Activated naive CD4-positive, alpha-beta T cell treated with Interleukin-2 at 50 U/mL for 16 hours (primary cell): ENCODE measurements at places on chromosomes 11 and 22.

DNA sequence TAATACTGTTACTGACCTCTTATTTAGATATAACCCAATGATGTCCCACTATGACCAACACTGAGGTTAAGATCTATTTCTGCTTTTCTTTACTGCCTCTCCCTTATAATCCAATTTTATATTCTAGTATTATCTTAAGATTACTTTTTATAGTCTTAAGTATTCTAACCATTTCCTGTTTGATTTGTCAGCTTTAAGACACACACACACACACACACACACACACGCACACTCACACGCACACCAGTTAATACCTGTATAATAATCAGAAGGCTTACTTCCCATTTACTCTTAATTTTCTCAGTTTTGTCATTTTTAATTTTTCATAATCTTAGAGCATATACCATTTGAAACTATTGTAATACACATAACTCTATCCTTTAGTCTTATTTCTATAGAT lies 226.0 kb upstream of the C11orf87 start:
- DNase-seq = no peak

DNA sequence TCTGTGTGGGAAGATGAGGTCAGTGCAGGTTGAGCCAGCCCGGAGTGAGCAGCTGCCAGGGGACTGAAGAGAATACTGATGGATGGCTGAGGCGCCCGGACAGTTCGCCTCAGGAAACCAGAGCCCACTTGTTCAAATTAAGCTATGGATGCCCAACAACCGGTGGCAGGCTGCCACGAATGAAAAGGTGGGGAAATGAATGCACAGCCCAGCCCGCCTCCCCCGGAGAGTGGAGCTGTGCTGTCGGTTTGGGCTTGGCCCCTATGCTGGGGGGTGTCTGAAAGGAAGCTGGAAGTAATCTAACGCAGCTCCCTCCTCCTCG lies 21.9 kb downstream of the HSPA8 start:
- DNase-seq = no peak

- no peak for DNase-seq
Observed at GRCh38 chr22:26770624-26771023, 113.2 kb downstream of the MIAT start.

GRCh38 chr11:2458321-2458720 lies 13.5 kb downstream of the KCNQ1 start:
- no peak for DNase-seq

GRCh38 chr11:68827733-68828132 lies 14.0 kb downstream of the CPT1A start:
- no peak for DNase-seq

DNA sequence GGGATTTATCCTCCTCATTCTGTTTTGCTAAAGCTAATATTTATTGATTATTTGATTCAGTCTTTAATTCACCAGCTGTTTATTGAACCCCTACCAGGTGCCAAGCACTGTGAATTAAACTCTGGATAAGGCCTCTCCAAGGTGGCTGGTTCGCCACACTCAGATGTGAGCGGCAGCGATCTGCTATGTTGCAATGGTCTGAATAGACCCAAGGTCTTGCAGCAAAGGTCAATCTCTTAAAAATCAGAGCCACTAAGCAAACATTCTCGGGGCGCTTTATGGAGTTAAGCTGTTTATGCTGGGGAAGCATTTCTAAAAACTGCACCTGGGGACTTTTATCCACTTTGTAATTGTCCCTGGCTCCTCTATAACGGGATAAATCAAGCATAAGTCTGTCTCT lies 10.5 kb upstream of the TSPAN18 start:
- DNase-seq = no peak

GRCh38 chr11:88543902-88544655 lies 206.5 kb upstream of the CTSC start:
- peak; percentile 77 for DNase-seq

GRCh38 chr22:27913162-27913741 lies 5.8 kb downstream of the PITPNB start:
- no peak for DNase-seq

- DNase-seq = peak; percentile 17
Observed at GRCh38 chr22:20131859-20132685, 468 bp downstream of the ZDHHC8 start.

- DNase-seq = no peak
Observed at GRCh38 chr11:106999196-106999595, 19.1 kb downstream of the GUCY1A2 start.

DNA sequence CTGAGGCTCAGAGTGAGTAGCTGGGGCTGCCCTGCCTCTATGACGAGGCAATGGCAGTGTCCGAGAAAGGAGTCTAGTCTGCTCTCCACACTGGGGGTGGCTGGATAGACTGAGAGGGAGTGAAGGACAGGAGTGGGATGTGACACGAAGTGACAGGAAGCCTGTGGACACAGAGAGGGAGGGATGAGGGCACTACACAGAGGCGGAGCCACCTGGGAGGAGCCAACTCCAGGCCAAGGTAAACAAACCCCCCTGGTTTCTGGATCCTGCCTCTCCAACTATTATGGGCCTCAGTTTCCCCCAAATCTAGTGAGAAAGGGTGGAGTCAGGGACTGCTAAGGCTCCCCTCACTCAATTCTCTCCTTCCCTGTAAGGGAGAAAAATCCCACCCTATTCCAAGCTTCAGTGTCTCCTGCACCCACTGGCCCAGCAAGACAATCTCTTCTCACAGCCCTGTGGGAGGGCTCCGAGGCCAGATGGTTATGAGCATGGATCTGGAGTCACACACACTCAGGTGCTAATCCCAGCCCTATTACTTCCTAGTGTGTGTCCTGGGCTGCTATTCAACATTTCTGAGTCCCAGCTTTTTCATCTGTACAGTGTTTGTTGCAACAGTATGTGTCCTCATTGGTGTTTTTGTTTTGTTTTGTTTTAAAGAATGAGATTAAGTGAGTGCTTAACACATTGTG lies 24.9 kb downstream of the ASPHD2 start:
- DNase-seq = no peak

DNA sequence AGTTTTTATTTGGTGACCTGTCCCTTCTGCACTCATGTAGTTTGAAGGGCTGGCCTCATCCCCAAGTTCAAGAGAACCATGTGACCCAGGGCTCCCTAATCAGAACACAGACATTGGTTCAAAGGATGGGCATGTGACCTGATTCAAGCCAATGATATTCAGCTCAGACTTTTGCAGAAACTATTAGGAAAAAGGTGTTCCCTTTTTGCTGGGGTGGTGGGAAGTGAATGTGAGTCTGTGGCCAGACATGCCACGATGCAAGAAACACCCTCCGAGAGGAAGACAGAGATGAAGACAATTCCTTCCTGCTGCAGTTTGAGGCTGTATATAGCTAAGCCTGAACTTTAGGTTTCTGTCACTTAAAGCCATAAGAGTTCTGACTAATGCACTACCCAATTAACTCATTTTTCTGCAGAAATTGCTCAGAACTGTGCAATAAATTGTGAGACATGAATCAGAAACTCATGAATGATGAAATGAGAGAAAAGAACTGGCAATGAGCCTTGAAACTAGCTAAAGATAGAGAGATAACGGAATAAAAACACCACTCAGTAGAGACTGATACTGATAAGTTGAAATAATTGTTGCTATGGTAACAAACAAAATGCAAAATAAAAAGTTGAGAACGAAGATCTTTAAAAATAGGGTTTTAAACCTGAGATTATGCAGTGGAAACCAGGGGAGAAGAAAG lies 9.2 kb upstream of the MAPK1 start:
- DNase-seq = peak; percentile 44

GRCh38 chr22:25007444-25008106 lies 55.1 kb downstream of the KIAA1671 start:
- no peak for DNase-seq

- no peak for DNase-seq
Observed at GRCh38 chr22:35842954-35843353, 125.3 kb downstream of the APOL5 start.

DNA sequence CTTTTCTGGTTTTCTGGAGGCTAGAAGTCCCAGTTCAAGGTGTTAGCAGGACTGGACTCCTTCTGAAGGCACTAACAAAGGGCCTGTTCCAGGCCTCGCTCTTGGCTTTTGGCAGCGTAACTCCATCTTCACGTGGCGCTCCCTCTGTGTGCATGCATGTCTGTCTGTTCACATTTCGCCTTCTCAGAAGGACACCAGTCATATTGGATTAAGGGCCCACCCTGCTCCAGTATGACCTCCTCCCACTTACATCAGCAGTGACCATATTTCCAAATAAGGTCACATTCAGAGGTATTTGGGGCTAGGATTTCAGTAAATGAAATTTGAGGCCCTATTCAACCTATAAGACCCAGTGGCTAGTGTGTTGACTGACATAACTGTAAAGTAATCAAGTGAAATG lies 20.0 kb downstream of the APLP2 start:
- no peak for DNase-seq

GRCh38 chr22:47123006-47123826 lies 360.8 kb downstream of the TBC1D22A start:
- DNase-seq = no peak

DNA sequence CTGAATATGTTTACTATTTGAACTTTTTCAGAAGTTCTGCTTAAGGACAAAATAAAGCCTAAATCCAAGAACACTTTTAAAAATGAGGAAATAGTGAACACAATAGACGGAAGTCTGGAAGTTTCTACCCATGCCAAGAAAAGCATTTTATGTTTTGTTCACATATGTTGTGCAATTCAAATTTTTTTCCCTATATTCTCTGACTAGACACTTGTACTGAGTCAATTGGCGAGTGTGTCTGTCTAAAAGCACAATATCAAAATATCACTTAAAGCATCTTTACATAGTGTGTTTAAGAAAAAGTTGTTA lies 29.2 kb downstream of the INCENP start:
- no peak for DNase-seq

GRCh38 chr11:116061322-116061721 lies 557.1 kb upstream of the CADM1 start:
- no peak for DNase-seq

- DNase-seq = no peak
Observed at GRCh38 chr11:5556596-5557188, 8.4 kb upstream of the OR52H1 start.

- DNase-seq = peak; percentile 70
Observed at GRCh38 chr22:20571531-20572007, 64.2 kb downstream of the MED15 start.

GRCh38 chr11:71483692-71484091 lies 30.7 kb downstream of the NADSYN1 start:
- DNase-seq = no peak

DNA sequence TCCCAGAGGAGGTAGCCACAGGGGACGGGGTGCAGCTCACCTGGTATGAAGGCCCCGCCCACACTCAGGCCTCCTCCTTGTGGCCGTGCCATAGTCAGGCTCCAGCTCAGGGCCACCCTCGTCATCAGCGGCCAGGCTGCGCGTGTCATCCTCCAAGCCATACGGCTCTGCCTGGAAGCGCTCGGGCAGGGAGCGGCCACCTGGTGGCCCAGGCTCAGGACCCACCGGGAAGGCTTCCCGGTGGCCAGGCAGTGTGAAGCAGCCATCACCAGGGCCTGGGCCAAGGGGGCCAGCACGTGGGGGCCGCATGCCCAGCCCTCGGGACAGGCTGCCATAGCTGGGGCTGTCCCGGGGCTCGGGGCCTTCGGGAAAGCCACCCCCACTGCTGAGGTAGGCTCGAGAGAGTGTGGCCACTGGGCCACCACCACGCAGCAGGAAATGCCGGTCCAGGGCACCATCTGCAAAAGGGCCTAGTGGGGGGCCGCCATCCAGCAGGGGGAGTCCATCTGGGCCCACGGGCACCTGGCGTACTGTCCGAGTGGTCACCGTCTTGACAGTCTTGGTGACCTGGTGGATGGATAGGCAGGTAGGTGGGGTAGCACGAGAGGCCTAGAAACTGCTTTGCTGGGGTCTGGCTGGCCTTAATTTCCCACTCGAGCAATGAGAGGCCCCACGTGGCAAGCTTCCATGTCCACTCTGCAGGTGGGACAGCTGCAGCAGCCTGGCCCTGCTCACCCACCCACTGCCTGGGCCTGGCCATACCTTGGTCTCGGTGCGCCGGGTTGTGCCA lies 35.3 kb downstream of the ARVCF start:
- no peak for DNase-seq

DNA sequence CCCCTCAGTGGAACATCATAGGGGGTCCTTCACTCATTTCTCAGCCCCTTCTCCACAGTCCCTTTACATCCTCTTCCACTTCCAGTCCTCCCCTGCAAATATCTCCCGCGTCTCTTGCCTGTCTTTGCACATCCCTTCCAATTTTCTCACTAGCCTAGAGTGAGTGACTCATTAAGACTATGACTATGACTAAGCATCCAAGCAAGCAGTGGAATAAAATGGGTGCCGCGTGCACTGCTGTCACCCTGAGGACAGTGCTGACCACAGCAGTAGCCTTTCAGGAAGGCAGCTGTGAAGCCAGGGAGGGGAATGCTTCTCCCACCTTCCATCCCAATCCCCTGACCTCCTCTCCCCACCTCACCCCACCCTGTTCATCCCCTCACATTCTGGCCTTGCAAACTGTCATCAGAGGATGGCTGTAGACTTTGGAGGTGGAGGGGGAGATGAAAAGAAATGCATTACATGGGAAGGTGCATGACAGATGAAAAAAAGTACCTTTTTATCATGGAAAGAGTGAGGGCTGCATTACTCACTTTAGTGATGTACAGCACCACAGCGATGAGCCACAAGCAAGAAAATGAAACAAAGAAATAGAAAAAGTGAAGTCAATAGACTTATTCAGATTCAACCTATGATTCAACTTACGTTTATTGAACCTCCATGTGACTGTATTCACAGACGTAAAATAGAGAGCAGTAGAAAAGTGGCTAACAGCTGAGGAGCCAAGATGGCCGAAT lies 948.2 kb downstream of the NTM start:
- DNase-seq = no peak

DNA sequence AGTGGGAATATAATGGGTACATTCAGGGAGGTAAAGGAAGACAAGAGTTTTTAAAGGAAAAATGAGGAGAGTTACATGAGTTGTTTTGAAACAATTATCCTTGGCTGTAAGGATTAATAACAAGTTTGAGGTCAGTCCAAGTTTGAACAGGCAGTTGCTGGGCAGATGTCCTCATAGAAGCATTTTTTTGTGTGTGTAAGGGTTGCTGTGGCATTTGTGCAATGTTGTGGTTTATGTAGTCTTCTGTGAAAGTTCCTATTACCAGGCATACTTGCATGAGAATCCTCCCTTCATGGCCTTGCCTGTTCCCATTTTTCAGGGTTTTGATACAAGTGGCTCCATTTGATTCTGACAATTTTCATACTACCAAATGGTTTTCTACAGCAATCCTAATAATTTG lies 400.2 kb downstream of the KCNA4 start:
- DNase-seq = no peak

GRCh38 chr22:28051787-28052356 lies 132.8 kb upstream of the PITPNB start:
- DNase-seq = no peak

DNA sequence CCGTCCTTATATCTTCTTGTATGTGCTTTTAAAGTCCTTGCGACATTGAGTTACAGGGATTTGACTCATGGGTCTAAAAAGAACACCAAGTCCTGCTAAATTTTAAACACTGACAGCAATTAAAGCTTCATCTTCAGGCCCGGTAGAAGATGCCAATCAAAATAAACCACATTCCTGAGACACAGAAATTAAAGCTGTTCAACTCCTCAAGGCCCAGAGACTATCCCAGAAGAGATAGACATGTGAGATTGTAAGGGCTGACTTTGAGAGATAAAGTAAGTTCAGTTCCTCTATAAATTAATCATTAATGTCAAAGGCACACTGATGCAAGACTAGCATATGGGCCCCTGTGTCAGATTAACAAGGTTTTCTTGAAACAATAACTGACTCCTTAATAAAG lies 49.8 kb downstream of the OSBPL5 start:
- no peak for DNase-seq

- no peak for DNase-seq
Observed at GRCh38 chr11:103202048-103202651, 92.9 kb downstream of the DYNC2H1 start.

- no peak for DNase-seq
Observed at GRCh38 chr11:115500547-115501501, 3.4 kb downstream of the CADM1 start.

GRCh38 chr22:35332278-35332677 lies 32.6 kb downstream of the TOM1 start:
- DNase-seq = no peak
